Upper lobe of left lung (tissue), 6 donors: ENCODE measurements at places on chromosomes 2 and 18. TPM values are rescaled to one million over a fixed set of nuclear protein-coding genes. Genes with fewer than 3 reads are reported as not detected.

The RFTN2 gene
- 1.0 TPM for total RNA-seq

The FER1L5 gene
- 0.37 TPM for total RNA-seq

DNA sequence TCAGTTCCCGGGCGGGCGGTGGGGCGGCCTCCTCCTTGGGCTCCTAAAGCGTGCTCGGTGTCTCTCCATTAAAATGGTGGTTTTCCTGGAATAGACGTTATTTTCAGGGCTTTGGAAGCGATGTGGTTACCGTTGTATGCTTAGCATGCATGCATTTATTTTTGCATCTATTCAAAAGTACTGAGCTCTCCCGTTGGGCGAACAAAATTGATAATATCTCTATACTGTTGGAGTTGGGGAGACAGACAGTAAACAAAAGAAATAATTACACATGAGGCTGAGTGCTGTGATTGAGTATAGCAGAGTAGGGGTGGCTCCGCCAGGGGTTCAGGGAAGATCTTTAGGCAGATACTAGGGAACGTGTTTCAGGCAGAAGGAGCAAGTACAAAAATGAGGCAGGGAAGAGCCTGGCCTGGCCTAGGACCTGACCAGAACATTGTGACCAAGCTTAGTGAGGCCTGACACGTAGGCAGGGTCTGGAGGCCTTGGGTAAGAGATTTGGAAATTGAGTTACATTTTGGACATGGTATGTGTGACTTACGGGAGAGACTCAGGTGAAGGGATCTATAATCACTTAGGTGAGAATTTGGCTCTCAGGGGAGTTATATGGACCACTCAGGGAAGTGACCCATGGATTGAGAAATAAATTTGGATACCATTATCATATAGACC lies 674 bp downstream of the NCAPH start:
- no peaks in the 10 kb centered on the region for H3K27me3 ChIP-seq
- H3K27ac ChIP-seq: peak overlapping the region; percentile 96
- no peak for DNase-seq
- peak overlapping the region; percentile 68 for H3K4me3 ChIP-seq
- H3K36me3 ChIP-seq: no peaks in the 10 kb centered on the region

DNA sequence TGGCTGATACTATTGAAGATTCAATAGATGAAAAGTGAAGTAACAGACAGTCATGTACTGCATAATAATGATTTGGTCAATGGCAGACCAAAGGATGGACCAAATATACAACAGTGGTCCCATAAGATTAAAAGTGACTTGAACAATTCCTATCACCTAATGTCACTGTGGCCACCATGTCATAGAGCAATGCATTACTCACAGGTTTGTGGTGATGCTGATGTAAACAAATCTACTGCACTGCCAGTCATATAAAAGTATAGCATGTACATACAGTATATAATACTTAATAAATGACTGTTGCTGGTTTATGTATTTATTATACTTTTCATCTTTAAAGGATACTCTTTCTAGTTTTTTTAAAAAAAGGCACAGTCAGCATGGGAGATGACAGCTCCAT lies 99.9 kb downstream of the USP34 start:
- H3K27ac ChIP-seq: no peak overlapping the region
- H3K36me3 ChIP-seq: peaks cover 52% of the 10 kb centered on the region
- no peaks in the 10 kb centered on the region for H3K27me3 ChIP-seq
- H3K4me3 ChIP-seq: no peak overlapping the region
- no peak for DNase-seq

GRCh38 chr2:230650585-230651137 lies 62.0 kb upstream of the CAB39 start:
- no peak for DNase-seq
- H3K4me1 ChIP-seq: no peaks in the 10 kb centered on the region
- H3K27ac ChIP-seq: no peak overlapping the region
- H3K36me3 ChIP-seq: no peaks in the 10 kb centered on the region
- no peak overlapping the region for H3K4me3 ChIP-seq

DNA sequence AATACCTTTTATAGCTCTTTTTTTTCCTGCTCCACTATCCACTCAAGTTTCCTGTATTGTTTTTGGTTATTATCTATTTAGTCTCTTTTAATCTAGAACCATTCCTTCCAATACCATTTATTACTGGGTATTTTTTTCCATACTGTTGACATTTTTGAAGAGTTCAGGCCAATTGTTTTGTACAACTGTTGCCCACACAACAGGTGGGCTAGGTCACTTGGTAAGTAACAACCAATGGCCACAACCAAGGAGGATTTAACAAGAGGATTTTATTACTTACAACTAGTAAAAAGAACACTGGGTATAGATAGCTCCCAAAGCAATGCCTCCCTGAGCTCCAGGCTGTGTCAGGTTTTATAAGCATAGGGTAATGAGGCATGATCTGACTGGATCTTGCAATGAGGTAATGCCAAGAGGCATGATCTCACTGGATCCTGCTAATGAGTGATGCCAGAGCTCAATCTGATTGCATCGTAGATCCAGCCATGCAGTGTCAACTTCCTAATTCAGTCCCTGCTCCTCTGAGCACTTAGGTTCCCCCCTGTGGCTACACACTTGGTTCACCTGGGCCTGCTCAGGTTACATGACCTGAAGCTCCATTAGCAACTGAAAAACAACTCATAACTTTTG lies 7.1 kb upstream of the CEP68 start:
- H3K4me3 ChIP-seq: no peak overlapping the region
- H3K36me3 ChIP-seq: no peaks in the 10 kb centered on the region
- no peak overlapping the region for H3K27ac ChIP-seq
- no peak for DNase-seq

DNA sequence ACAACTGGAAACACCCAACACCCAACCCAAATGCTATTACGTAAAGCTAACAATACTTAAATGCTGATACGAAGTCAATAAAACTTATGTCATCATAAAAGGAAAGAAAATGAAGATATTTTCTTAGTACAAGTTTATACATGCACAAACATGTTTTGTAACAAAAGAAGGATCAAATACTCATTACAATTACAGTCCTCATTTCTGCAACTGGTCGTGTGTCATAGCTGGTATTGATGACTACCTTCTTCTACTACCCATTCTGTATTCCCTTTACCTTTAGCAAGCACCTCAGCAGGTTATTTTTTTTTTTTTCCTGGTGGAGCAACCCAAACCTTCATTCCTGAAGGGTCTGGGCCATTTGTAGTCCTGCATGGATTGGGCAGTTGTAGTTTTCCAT lies 1298.5 kb downstream of the SUCLG1 start:
- H3K4me3 ChIP-seq: no peak overlapping the region
- H3K27ac ChIP-seq: no peak overlapping the region
- no peak for DNase-seq
- H3K36me3 ChIP-seq: no peaks in the 10 kb centered on the region
- H3K27me3 ChIP-seq: no peaks in the 10 kb centered on the region
- no peaks in the 10 kb centered on the region for H3K4me1 ChIP-seq

DNA sequence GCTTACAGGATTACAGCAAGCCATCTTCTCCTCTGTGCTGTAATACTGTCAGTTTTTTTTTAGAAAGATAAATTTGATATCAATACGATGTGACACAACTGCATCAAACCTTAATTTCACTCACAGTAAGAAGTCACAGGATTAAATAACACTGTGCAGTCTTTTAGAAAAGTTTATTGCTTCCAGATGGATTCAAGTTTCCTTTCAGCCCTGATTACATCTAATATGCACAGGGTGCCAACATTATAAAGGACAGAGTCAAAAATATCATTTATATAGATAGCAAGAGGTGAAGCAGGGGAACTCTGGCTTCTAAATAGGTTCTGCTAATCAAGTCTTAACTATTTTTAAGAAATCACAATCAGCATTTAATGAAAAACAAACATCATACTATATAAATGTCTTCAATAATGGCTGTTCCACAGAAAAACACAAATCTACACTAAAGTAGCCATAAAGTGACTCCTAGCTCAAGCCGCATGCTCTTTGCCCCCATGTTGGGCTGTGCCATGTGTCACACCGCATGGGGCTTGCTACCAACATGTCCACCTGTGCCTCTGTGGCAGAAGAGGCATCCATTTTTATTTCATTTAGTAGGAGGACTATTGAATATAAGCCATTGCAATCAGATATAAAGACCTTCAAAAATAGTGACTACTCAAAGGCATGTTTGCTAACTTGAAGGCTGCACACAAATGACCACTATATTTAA lies 35.0 kb downstream of the CERKL start:
- no peak for DNase-seq
- no peak overlapping the region for H3K4me3 ChIP-seq
- no peaks in the 10 kb centered on the region for H3K4me1 ChIP-seq
- H3K27me3 ChIP-seq: no peaks in the 10 kb centered on the region

DNA sequence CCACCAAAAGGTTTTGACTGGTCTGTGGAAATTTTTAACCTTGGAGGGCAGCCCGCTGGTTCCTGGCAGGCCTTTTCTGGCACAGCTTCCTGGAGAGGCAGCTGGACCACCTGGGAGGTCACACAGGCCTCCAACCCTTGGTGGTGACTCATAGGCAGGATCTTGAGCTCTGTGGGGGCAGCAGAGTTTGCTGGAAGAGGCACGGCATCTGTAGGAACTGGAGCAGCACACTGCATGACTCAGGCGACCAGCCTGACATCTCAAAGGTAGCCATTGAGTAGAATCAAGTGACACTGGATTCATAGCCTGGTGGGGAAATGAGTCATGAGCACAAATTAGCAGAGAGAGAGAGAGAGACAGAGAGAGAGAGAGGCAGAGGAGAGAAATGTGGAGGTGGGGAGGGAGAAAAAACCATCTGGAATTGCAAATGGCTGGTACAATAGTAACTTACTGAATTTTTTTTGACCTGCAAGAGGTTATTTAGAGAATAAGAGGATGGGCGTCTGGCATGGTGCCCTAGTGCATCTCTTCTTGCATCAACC lies 57.4 kb downstream of the TRPM8 start:
- no peaks in the 10 kb centered on the region for H3K36me3 ChIP-seq
- no peaks in the 10 kb centered on the region for H3K4me1 ChIP-seq
- no peak overlapping the region for H3K27ac ChIP-seq
- H3K27me3 ChIP-seq: no peaks in the 10 kb centered on the region
- DNase-seq: no peak
